Natural killer cell treated with Interleukin-12 subunit alpha and Interleukin-12 subunit beta and Interleukin-15 and Interleukin-18, amount 100 ng/mL, for 72 hours (primary cell): ENCODE measurements at places on chromosomes 2 and 18. TPM values are rescaled to one million over a fixed set of nuclear protein-coding genes. Genes with fewer than 3 reads are reported as not detected.

Gene SGPP2
- 0.12 TPM for total RNA-seq

Gene CBLN2
- total RNA-seq, result not detected

Gene KATNAL2
- 0.31 TPM for total RNA-seq

Gene PLEKHH2
- not detected for total RNA-seq

Gene FOXI3
- total RNA-seq, result not detected

Gene ERMN
- 7.4 TPM for total RNA-seq
